Right renal pelvis (tissue), 4 donors: ENCODE measurements at places on chromosomes 12 and 14. TPM values are rescaled to one million over a fixed set of nuclear protein-coding genes. Genes with fewer than 3 reads are reported as not detected.

- DNase-seq, result no peak
Observed at GRCh38 chr14:94101748-94102147, 8.8 kb upstream of the IFI27 start.

DNA sequence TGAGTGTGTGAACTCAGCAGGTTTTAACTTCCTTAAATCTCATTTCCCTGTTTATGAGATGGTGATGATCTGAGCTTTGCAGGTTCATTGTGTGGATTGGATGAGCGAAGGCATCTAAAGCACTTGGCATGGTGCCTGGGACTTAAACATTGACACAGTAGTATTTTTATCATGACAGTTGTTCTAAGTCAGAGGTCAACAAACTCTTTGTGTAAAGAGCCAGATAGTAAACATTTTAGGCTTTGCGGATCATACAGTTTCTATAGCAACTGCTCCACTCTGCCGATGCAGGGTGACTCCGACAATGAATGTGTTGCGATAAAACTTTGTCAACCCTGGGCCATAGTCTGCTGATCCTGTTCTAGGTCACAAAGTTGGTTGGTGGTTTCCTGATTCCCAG lies 25.2 kb downstream of the SLC24A4 start:
- DNase-seq, result no peak

BATF gene
- 1.00 TPM for polyA plus RNA-seq

CLEC7A gene
- 2.1 TPM for polyA plus RNA-seq

DNA sequence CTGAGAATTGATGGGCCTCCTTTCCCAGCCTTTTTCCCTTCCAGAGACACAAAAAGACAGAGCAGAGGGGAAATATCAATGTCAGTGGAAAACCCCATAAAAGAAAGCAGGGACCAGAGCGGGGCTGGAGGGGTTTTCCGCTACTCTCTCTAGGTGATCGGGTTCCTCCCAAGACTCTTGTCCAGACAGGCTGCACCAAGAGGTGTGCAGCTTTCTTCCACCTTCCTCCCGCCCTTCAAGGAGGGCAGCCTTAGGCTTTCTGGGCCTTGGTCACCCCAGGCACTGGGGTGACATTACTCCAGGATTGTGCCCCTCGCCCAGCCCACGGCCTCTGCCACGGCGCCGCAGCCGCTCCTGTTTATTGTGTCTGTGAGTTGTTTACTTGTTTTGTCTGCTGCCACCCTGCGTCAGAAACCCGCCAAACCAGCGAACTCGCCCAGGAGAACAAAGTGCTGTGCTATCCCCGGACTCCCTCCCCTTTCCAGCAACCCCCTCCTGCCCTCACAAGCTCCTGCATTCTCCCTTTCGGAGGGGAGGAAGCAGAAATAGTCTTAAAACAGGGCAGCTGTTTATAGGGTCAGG lies 6.7 kb upstream of the HOXC6 start:
- no peak for DNase-seq

DNA sequence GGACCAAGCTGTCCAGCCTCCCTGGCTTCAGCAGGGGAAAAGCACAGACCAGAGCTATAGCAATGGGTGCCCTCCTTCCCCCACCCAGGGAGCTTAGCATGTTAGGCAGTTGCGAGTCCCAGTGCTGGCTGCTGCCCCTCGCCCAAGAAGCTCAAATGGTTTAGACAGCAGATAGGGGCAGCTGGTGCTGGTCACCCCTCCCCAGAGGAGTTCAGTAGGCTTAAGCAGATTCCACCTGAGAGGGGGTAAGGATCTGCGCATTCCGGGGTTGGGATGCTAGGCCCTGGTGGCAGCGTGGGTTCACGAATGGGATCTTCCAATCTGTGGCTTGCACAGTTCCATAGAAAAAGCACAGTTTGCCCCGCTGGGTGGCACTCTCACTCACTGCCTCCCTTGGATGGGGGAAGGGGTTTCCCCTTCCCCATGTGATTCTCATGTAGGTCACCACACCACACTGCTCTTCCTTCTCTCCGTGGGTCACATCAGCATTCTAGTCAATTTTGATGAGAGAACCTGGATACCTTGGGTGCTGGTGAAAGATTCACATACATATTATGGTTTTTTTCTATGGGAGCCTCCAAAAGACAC lies 665.6 kb downstream of the C12orf50 start:
- DNase-seq, result no peak

MANSC4 gene
- polyA plus RNA-seq, result 0.22 TPM

GPR162 gene
- 29.1 TPM for polyA plus RNA-seq
